ENCODE measurements at places on chromosomes 13 and 19.

GRCh38 chr19:7159105-7159933 lies 89.8 kb downstream of the ZNF557 start:
- no peak for DNase-seq

GRCh38 chr19:31450696-31451095 lies 101.5 kb upstream of the TSHZ3 start:
- DNase-seq = no peak

GRCh38 chr19:7397687-7398086 lies 49.0 kb downstream of the ARHGEF18 start:
- no peak for DNase-seq

GRCh38 chr13:24194447-24194846 lies 33.9 kb downstream of the SPATA13 start:
- no peak for DNase-seq

- no peak for DNase-seq
Observed at GRCh38 chr13:23991119-23991518, 93.8 kb upstream of the C1QTNF9B start.

DNA sequence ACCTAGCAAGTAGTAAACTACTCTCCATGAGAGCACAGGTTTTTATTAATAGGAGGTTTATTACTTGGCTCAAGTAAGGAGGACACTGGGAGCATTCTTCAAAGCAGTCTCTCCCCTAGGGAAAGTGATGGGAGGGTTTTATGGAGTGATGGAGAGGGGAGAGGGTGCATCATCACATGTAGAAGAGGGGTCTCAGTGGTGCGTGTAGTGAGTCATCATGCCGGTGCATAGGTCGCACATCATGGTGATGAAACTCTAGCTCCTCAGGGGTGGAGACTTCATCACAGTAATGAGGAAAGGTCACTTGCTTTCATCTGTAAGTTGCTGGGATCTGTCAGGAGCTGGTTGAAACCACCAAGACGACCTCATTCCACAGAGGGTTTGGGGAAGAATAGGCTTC lies 210.8 kb upstream of the UBL3 start:
- no peak for DNase-seq

DNA sequence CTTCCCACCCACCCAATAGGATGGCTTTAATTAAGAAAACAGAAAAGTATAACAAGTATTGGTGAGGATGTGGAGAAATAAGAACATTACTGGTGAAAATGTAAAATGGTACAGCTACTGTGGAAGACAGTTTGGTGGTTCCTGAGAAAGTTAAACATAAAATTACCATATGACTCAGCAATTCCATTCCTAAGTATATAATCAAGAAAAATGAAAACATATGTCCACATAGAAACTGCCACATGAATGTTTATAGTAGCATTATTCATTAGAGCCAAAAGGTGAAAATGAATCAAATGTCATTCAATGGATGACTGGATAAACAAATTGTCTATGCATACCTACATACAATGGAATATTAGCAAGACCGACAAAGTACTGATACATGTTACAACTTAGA lies 16.9 kb downstream of the DZIP1 start:
- DNase-seq = no peak

GRCh38 chr19:55492362-55492944 lies 4.2 kb downstream of the SSC5D start:
- DNase-seq = no peak

DNA sequence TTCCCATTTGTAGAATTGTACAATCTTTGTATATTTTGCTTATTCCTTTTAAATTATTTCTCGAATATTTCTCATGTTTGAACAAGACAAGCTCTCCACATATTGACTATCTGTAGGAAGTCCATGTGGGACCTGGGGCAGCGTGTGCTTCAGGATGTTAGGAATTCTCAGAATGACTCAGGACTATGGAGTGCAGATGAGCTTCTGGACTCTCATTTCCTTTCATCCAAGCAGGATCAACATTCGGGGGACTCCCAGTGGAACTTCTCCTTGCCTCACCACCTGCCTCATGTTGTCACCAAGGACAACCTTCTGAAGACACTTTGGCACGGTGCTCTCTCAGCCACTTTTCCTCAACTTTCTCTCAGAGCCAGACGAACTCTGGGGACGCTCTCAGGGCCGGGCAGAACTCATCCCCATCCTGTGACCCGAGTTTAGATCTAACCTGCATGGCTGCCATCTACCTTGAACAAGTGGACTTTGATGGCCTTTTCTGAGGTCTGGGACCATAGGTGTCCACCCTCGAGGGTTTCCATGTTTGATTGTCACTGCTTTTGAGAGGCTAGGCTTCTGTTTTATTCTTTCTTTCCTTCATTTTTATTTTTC lies 441.7 kb downstream of the IRS2 start:
- DNase-seq = no peak

DNA sequence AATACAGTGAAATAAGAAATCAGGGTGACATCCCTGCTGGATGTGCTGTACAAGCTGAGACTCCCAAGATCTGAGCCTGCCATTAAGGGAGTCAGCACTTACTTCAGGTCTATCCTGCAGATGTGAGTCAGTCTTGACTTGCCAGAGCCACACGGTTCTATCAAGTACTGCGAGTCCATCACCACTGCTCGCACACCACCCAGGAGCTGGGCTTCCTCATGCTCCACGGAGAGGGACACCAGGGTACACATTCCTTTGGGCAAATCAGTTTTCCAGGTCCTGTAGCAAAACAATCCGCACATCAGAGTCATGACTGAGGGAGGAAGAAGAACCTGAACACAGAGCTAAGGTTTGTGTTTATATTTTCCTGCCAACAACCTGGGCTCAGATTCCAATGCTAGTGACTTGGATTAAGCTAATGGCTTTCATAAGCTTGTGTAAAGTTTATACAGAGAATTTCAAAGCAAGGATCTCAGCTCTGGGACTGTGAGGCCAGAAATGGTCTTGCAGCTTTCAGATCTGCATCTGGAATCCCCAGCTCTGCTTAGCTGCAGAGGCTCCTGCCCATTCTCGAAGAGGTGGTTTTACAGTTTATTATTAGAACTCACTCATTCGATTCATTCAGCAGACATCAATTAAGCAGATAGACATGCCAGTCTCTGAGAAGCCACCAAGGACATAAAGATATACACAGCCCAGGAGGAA lies 90.6 kb downstream of the KL start:
- no peak for DNase-seq

GRCh38 chr19:53101518-53101917 lies 1.7 kb downstream of the ZNF160 start:
- DNase-seq = peak; percentile 27

- DNase-seq = peak; percentile 32
Observed at GRCh38 chr19:30682999-30683536, 310.9 kb downstream of the ZNF536 start.

GRCh38 chr19:55504981-55505380 lies 16.7 kb downstream of the SSC5D start:
- no peak for DNase-seq

DNA sequence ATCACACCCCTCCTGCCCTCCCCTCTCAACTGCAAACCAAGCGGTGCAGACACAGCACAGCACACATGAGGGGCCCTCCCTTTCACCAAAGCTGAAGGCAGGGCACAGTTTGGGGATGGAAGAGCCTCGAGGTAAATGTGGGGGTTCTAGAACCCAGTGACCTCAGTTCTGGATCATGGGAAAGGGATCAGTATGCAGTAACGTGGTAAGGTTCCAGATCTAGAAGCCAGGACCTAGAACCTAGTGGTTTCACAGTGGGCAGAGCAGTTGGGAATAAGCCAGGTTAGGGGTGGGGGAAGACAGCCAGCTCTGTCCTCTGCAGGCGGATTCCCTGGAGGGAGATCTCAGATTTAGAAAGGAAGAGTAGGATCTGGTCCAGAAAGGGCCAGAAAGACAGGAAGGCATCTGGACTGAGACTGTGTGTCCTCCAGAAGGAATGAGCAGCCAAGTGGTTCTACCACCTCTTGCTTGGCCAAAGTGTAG lies 3.1 kb downstream of the FTL start:
- DNase-seq = no peak
